ENCODE measurements at places on chromosomes 11 and 22.

- DNase-seq: no peak
Observed at GRCh38 chr11:13216711-13217075, 60.9 kb upstream of the BMAL1 start.

DNA sequence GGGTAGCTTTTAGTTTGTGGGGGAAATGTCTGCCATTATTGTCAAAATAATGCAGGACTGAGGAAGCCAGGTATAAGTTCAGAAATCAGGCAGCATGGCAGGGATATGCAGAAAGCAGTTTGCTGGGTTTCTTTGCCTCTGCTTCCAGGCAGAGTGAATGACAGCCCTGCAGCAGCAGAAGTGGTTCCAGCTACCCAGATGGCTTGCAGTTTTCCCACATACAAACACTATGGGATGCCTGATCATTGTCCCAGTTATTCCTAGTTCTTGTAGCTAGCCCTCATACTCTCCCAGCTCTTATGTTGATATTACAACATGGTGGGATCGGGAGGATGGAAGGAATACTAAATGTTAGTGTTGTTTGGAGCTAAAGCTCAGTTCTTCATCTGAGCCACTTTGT, 2.8 kb upstream of the DIXDC1 start:
- DNase-seq: no peak

- no peak for DNase-seq
Observed at GRCh38 chr11:128338811-128339210, 248.5 kb downstream of the ETS1 start.

DNA sequence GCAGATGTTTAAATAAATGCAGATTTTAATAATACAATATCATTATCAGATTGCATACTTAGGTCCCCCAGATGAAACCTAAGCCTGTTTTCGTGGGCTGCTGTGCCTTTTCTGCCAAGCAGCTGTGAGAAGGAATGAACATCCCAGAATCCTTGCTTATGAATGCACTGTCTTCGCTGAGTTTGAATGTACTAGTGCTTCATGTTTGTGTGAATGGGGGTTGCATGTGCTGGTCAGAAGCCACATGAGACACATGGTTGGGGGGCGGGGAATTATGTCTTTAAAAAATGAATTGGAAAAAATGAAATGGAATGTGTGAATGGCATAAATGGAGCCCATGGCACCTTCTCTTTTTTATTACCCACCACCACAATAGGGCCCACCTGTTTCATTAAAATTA, 125.4 kb upstream of the HSD17B12 start:
- no peak for DNase-seq

GRCh38 chr22:49296561-49296960, 531.1 kb downstream of the BRD1 start:
- no peak for DNase-seq

DNA sequence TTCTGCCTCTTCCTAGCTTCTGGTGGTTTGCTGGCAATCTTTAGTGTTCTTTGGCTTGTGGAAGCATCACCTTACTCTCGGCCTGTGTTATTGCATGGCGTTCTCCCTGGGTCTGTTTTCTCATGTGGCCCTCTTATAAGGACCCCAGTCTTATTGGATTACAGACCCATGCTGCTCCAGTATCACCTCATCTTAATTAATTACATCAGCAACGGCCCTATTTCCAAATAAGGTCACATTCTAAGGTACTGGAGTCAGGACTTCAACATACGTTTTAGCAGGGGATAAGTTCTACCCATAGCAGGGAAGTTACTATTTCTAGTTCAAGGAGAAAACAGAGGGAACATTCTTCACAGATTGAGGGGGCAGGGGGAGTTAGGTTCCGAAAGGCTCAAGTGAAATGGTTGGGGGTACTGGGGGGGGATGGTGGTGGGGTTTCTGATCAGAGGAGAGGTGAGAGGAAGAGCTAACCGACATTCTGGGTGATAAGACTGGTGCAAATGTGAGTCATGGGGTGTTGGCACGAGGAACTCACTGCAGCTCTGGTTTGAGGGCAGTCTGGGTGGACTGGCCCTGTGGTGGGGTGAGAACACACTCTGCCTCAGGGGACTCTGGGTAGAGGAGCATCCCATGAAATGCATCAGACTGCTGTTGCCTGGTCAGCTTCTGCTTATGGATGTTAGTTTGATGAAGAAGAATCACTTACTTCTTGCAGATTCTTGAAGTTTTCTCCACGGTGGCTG, 51.5 kb upstream of the ZBED5 start:
- no peak for DNase-seq

DNA sequence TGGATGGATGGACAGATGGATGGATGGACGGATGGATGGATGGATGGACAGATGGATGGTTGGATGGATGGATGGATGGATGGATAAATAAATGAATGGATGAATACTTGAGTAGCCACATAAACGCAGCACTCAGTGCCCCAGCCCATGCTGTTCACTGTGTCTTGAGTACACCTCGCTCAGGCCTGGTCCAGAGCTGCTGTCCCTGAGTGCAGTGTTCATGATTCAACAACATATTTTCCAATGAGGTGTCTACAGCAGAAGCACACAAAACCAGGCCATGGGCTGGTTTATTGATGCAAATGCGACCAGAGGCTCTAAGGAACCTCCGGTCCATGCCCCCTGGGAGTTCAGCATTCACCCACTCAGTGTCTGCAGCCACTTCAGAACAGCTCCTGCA, 584.3 kb downstream of the BRD1 start:
- DNase-seq: no peak

DNA sequence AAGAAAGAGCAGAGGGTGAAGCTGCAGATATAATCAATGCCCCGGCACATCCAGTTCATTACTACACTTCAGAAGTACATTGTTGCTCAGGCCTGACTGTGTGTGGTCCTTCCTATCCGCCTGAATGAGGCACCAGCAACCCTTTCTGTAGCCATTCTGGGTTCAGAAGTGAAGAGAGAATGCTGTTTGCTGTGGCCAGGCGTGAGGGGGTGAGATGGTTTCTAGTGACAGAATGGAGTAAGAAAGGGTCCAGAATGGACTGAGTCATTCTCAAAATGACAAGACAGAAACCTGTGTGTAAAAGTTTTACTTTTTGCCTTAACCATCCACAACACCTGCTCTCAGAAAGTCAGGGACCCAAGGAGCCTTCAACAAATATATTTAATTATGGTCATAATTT, 334.8 kb downstream of the GUCY1A2 start:
- no peak for DNase-seq

- DNase-seq: no peak
Observed at GRCh38 chr11:61853698-61854169, 25.6 kb downstream of the FADS2 start.

DNA sequence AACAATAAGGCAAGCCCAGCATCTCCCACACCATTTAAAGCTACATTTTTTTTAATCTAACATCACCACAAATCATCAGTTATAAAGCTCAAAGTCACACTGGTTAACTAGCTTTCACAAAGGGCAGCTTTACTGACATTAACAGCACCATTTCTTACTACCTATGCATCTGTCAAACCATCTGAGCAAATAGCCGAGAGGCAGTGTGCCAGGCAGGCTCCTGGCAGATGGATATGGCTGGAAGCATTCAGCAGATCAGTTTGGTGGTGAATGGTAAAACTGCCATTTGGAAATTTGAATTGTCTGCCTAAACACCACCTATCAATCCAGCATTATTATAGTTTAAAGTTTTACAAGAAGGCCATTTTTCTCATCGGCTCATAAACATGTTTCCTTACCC, 131.2 kb downstream of the TTC28 start:
- no peak for DNase-seq

DNA sequence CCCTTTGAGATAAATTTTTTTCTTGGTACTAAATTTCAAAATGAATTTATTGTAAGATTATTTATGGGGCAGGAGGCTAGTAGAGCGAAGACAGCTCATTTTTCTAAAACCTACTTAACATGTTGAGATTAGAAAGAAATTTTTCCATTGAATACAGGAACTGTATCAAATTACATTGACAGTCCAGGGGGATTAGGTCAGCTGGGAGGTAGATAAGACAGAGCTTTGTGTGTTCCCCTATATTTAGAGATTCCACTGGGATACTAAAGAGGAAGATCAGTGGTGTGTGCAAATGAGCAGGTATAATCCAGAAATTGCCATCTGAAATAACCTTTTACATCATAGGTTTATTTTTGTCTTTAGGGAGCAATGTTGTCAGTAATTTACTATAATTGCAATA, 32.1 kb downstream of the ENDOD1 start:
- peak; percentile 18 for DNase-seq

DNA sequence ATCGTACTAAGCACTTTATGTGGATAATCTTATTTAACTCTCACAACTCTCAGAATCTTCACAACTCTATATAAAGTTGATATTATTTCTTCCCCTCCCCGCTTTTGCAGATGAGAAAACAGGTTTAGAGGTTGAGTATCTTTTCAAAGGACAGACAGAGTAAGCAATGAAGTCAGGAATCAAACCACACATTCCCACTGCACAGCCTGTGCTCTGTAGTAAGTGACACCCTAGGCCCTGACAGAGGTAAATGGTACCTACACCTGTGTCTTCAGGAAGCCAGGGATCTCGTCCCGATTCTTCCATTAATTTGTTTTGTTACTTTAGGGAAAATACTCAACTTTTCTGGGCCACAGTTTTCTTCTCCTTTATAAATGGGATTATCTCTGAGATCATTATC, 172.5 kb upstream of the MTMR2 start:
- DNase-seq: no peak

- DNase-seq: no peak
Observed at GRCh38 chr11:105211806-105212554, 72.4 kb upstream of the CARD18 start.

DNA sequence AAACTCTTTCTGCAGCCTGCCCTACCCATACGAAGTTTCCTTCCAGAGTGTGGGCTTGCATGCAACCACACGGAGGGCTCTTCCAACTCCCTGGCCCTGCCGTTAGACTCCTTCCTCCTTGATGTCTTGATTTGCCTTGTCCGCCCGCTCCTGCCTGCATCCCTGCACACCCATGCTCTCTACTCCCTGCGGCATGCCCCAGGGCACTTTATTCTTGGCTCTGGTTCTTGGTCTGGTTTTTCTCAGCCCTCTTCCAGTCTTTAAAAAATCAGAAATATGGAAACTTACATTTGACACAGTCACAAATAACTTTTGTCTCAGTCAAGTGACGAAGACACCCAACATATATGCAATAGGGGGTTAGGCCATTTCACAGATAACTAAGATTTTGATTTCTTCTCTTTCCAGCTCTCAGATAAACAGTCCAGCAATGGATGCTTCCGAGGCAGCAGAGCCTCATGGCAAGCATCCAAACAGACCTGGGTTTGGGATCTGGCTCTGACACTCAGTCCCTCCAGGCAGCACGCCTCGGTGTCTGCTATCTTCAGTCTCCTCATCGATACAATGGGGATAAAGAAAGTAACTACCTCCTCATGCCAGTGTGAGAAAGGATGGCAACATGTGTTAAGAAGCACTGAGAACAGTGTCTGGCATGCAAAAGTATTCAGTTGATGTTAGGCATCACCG, 15.7 kb upstream of the OPCML start:
- DNase-seq: no peak

DNA sequence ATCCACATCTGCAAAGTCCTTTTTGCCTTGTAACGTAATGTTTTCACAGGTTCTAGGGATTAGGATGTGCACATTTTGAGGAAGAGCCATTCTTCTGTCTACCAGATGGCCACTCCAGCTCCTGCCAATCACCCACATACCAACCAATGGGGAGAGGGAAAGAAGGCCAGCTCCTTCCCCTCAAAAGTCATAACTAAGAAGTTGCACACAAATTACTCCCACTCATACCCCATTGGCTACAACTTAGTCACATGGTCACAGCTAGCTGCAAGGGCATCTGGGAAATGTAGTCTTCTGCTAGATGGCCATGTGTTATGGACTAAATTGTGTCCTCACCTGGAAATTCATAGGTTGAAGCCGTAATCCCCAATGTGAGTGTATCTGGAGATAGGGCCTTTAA, 15.4 kb upstream of the MYOD1 start:
- DNase-seq: no peak

DNA sequence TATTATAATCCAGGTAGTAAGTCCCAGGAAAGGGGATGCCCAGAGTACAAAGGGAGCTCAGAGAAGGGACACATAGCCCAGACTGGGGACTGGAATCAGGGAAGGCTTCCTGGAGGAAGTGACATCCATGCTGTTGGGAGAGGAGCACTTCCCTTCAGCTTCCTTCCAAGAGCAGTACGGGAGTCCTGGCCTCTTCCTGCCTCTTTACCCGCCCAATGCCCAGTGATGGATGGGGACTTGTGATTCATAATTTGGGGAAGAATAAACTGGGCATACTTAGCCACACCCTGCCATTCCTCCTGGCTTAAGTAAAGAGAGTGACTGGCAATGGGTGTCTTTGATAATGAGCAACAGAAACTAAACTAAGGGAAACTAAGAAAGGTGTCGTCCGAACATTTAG, 11.5 kb downstream of the C11orf91 start:
- no peak for DNase-seq

- DNase-seq: peak; percentile 42
Observed at GRCh38 chr11:125168918-125169456, 4.4 kb downstream of the PKNOX2 start.

- DNase-seq: no peak
Observed at GRCh38 chr11:67523556-67524479, 572 bp upstream of the CABP2 start.

GRCh38 chr11:88313441-88313840, 24.1 kb downstream of the CTSC start:
- DNase-seq: no peak

DNA sequence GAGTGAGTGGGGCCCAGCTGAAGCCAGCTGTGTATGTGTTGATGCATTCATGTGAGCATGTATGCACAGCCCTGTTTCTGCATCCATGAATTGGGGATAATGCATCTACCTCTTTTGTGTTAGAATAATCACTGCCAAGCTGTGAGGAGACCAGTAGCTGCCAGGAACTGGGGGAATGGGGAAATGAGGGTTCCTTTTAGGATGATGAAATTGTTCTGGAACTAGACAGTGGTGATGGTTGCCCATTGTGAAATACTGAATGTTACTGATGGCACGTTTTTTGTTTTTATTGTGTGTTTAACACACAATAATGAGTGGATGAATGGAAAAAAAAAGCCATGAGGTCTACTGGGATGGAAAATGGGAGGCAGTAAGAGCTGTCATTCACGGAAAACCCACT, 45.3 kb upstream of the WNT11 start:
- no peak for DNase-seq

- no peak for DNase-seq
Observed at GRCh38 chr11:70577258-70577603, 178.9 kb downstream of the CTTN start.

GRCh38 chr11:45313171-45313865, 27.2 kb upstream of the SYT13 start:
- DNase-seq: no peak

GRCh38 chr11:45843158-45843924, 3.9 kb upstream of the CRY2 start:
- peak; percentile 88 for DNase-seq

Data from WERI-Rb-1 (cell line).